ENCODE measurements at places on chromosomes 5 and 9.

- DNase-seq, result no peak
Observed at GRCh38 chr5:59489551-59489950, 404.0 kb downstream of the PDE4D start.

DNA sequence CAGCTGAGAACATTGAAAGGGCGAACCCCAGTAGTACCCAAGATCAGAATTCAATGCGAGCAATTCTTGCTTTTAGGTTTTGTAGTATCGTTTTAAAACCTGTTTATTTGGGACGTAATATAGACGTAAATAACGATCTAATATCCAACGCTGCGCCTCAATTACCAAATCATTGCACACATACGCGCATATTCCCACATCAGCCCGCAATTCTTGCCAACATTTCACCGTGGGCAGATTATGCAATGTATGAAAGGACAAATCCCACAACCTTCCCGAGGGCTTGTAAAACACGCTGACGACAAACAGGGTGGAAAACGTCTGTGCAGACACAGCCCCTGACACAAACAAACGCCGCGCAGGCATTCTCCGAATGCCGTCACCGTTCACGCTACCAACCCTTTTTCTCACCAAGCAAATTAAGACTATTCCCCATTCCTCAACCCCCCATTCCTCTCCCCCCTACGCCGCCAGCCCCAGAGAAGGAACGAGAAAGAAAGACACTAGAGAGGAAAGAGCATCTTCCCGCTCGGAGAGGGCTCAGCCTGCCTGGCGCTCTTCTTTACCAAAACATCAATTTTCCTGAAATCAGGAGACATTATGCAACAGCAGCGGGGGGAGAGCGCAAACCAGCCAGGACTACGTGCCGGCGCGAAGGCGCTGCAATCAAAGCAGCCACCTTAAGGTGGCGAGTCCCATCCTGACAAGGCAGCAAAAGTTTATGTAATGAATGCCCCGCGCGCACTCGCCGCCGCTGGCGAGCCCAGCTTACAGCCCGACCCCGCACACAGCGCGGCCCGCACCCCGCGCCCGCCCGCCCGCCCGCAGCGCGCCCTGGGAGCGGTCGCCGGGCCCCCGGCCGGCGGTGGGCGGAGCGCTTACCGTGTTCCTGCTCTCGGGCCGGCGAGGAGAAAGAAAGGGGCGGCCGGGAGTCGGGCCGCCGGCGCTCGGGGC, 597 bp downstream of the NFIL3 start:
- DNase-seq, result peak; percentile 82

- DNase-seq, result no peak
Observed at GRCh38 chr5:140548300-140548688, 832 bp downstream of the EIF4EBP3 start.

GRCh38 chr5:147658293-147658932, 124.1 kb downstream of the JAKMIP2 start:
- DNase-seq, result no peak

DNA sequence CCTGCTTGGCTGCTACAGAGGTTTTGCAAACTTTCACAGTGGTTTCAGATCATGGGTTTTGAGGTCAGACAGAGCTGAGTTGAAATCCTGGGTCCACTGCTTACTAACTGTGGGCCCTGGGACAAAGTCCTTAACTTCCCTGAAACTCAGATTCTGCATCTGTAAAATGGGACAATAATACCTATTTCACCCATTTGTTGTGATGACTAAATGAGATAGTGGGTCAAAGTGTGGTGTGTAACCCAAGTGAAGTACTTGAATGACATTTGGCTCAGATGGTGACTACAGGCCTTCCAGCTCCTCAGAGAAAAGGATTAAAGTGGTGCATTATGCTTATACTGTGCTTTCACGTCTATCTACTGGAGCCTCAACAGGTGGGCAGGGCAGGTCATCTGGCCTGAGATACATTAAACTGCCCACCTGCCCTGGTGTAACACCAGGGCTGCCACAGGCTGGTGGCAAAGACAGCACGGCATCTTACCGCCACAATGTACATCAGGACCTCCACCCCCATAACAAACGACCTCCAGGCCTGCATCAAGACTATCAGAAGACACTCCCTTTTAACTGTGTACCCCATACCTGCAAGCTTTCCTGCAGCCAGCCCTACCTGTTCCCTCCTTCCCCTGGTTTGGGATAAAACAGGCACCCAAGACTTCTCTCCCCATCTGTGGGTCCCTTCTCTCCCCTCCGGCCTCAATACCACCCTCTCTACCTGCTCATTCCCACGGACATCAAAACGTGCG, 846 bp upstream of the TRAF1 start:
- DNase-seq, result peak; percentile 35

- DNase-seq, result no peak
Observed at GRCh38 chr5:166507810-166508425, 1783.5 kb upstream of the WWC1 start.

DNA sequence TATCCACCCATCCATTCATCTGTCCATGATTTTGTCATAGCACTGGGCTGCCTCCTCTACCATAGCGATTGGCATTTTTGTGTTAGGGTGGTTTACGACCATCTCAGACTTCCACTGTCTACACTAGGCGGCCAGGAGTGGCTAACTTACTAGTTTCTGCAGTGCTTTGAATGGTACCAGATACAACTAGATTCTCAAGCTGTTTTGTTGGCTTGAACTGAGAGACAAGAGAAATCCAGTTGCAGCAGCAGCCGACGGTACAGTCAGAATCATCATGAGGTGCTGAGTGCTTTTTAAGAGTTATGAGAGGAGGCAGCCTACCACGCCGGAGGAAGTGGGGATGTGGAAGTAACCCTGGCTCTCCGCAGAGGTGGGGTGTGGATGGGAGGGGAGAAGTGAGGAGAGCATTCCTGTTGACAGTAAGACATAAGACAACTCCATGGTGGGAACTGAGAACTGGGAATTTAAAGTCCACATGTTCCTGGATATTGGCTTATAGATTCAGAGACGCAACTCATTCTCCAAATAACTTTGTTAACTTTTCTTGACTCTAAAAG, 27.9 kb downstream of the COL5A1 start:
- DNase-seq, result no peak

DNA sequence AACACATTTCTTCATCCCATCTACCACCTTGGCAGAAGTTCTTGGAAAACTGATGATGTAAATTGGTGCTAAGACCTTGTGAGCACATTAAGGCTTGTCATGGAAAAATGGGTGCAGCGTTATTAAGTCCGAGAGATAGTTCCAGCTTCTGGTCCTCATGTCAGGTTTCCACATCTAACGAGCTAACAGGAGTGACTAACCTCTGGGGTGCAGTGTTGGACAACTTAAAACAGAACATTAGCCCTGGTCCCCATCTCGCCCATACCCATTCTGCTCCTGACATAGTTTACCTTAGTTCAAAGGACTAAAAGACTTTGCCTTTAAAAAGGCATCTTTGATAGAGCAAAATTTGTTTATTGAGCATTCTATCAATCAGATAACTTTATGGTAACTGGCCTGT, 128.0 kb downstream of the SLC1A3 start:
- DNase-seq, result no peak

- no peak for DNase-seq
Observed at GRCh38 chr9:125694478-125694877, 12.5 kb downstream of the MAPKAP1 start.

- DNase-seq, result no peak
Observed at GRCh38 chr9:120259100-120259499, 320.9 kb downstream of the CDK5RAP2 start.

- DNase-seq, result no peak
Observed at GRCh38 chr5:34583167-34583566, 73.0 kb upstream of the RAI14 start.

DNA sequence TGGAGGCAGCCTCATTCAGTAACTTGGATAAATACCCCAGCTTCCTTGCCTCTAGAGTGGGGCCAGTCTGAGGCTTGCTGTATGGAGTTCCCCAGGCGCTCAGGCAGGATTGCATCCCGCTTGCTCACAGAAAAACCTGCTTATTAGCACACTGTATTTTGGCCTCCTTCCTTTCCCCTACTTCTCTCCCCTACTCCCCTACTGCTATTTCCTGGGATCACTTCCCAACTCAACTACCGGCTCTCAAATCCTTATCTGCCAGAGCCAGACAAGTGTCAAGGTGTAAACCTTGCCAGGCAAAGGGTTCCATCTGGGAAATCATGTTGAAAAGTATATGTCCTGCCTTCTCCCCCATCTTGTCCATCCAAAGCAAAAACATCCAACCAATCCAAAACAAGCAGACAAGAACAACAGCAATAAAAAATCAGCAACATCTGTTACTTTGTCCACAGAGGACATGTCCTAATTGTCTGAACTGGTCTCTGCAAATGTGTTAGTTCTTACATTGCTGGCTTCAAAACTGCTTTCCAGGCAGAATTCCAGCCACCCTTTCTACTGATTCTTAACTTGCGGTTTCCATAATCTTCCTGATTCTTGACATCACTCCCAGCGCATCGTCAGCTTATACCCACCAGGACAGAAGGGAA, 164.1 kb upstream of the SEMA6A start:
- no peak for DNase-seq

DNA sequence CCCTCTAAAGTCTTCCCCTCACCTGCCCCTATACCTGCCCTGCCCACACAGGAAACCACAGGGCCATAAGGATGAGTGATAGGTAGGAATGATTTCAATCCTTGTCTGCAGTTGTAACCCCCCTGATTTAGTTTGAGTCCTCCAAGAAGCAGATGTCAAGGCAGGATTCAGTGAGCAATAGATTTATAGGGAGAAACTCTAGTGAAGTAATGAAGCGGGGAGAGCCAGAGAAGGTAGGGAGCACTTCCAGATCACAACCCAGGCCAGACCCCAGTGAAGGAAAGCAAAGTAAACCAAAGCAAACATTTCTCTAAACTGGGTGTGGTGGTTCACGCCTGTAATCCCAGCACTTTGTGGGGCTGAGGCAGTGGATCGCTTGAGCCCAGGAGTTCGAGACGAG, 22.4 kb downstream of the ENC1 start:
- no peak for DNase-seq

GRCh38 chr5:108418197-108418596, 36.3 kb upstream of the FBXL17 start:
- no peak for DNase-seq

DNA sequence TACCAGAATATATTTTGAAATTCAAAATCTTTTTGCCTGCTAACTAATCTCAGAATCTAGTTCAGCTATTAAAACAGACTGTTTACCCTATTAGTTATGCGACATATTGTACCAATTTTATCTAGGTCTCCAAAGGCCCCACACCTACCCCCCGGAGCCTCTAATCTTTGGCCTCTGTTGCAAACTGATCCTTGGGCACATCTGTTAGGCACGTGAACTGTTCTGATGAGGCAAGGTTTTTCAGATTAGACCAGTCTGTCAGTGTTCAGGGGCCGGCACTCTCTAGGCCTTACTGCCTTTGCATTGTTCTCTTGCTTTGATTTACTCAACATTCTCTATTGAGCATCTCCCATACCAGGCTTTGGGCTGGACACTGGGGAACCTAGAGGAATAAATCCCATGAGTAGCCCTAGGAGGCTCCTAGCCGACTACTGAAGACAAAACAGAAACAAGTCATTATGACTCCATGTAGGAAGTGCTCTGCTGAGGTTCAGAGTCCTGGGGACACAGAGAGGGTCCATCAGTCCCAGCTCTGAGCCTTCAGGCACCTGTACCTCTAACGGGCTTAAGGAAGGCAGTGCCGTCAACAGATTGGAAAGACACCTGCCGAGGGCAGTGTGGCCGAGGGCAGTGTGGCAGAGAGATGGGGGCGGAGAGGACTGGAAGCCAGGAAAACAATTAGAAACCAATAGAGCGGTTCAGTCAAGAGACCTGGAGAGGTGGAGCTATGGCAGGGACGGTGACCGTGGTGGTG, 245.1 kb downstream of the AOPEP start:
- no peak for DNase-seq

DNA sequence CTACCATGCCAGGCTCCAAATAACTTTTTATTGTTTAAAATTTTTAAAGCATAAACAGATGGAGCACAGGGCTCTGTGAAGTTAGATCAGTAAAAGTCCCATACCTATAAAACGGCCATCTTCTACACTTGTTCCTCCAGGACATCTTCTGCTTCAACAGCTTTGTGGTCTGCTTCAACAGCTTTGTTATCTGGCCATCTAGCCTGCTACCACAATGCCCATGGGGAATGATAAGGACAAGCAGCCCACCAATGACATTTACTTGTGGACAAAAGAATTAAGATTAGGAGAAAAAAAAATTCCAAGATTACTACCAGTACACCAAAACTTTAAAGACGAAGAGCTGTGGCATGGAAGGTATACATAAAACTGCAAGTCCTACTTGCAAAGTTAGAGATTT, 2.2 kb upstream of the VPS13A start:
- no peak for DNase-seq

DNA sequence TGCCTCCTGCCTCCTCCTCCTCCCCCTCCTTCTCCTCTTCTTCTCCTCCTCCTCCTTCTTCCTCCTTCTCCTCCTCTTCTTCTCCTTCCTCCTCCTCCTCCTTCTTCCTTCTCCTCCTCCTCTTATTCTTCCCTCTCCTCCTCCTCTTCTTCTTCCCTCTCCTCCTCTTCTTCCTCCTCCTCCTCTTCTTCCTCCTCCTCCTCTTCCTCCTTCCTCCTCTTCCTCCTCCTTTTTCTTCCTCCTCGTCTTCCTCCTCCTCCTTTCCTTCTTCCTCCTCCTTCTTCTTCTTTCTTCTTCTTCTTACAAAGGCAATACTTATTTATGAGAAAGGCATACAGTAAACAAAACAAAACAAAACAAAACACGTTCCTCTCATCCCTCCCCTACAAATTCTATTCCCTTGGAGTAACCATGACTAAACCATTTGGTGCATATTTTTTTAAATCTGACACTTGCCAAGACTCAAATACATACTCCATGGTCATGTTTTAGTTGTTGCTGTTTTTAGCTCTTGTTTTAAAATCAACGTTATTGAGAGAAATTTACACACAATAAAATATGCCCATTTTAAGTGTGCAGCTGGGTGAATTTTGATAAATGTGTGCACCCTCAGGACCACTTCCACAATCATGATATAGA, 135.6 kb downstream of the FOXD1 start:
- DNase-seq, result no peak

DNA sequence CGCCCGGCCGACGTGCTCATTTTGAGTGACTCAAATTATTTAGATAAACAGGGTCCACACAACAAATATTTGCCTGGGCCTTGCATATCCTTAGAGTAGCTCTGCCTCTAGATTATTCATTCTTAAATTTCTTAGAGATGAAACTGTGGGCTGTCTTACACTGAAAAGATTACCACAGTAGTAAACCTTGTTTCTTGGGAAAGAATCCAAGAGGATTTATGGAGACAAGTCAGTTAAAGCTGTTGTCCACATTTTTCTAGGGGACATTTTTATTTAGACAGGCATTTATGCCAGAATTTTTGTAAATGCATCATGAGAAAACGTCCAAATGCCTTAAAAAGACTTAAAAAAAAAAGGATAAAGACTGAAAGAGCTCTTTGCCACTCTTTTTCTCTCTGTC, 32.6 kb upstream of the RANBP3L start:
- no peak for DNase-seq

Measured in B cell (primary cell).